Cardiac fibroblast (primary cell): ENCODE measurements at places on chromosomes 2 and 18.

DNA sequence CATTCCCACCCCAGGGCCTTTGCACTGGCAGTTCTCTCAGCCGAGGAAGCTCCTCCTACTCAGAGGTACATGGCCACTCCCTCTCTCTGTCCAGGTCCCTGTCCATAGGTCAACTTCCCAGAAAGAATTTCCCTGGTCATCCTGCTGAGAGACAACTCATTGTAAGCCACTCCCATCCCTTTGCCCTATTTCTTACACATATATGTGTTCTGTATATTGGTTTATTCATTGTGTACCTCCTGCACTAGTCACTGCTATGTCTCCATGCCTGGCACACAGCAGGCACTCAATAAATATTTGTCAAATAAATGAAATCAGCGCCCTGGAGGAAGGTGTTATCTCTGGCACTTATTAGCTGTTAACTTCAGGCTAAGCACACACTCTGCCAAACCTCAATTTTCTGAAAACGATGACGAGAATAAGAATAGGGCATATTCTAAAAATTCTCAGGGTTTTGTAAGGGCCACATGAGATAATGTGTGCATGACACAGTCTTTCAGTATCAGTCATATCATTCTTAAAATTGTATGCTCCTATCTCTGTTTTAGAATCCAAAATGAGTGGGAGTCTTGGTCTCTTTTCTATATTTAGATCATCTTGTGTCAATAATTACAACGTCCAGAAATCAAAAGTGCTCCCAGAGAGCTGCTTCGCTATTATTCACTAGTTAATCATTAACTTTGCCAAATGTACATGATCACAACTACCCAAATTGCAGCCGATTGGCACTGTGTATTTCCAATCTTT is 198.0 kb downstream of the ALK start:
- no peak for DNase-seq

DNA sequence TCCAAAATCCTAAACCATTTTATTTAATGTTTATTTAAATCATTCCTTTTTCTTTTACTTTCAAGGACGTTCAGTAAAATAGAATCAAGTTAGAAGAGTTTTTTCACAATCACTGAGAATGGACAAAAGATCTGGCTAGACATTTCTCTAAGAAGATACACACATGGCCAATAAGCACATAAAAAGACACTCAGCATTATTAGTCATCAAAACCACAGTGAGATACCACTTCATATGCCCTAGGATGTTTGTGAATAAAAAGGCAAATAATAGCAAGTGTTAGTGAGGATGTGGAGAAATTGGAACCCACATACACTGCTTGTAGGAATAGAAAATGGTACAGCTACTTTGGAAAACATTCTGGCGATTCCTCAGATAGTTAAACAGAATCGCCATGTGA is 76.1 kb downstream of the RHBDD1 start:
- peak; percentile 52 for DNase-seq

DNA sequence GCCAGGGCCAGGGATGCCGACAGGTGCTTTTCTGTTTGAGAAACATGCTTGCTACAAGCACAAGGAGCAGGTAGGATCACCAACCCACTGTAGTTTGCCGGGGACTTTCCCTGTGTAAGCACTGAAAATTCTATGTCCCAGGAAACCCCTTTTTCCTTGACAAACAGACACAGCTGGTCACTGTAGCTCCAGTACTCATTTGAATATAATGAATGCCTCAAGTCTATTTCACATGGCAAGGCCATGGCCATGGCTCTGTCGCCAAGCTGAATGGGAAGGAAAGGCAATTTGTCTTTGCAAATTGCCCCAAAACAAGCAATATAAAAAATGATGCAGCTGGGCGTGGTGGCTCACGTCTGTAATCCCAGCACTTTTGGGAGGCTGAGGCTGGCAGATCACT is 49.6 kb upstream of the IGFBP2 start:
- no peak for DNase-seq

DNA sequence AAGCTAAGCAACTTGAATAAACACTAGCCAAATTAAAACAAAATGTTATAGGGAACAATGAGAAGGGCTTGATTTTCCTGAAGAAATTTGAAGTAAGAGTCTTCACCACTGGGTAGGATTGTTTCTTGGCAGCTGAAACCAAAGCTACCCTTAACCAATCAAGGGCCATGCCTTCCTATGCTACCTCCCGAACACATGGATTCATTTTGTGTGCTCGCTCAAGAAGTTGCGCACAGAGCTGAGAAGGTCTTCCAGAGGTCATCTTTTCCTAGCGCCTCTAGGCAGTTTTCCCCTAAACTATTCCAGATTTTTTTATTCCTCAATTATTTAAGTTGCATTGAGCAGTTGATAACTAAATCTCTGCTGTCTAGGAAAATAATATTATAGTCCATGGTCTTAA is 264.6 kb downstream of the RBM43 start:
- DNase-seq, result no peak

DNA sequence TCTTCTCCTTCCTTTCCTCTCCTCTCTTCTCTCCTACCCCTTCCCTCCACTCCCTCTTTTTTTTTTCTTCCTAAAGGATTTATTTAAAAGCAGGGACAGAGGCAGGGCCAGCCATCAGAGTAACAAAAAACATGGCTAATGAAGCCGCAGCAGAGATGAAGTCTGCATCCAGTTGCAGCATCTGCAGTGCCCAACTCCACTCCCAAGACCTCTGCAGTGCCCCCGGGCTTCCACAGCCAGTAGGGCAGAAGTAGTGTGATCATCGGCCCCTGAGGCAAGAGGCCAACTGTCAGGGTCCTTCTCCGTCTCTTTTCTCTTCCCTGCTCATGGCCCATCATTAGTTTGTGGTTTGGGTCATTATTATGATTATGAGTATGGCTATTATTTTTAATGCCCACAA is 4.2 kb upstream of the EGR4 start:
- no peak for DNase-seq

DNA sequence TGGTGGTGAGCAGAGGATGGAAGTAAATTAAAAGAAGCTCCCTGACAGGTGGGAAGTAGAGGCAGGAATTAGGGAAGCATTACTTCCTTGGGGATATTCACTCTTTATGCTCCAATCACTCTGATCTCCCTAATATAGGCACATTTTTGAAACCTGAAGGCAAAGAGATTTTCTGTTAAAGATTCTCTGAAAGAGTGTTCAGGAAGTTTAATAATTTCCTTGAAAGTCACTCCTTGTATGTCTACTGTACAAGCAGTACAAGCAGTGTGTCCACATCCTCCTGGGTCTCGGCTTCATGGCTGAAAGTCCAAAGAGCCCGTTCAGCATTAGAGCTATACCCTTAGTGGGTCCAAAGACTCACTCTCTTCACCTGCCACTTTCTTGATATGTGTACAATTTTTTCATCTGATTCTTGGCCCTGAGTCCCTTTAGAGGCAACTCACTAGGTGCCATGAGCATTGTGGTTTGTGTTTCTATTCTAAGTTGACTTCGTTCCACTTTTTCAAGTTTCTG is 60.2 kb downstream of the AAK1 start:
- no peak for DNase-seq

DNA sequence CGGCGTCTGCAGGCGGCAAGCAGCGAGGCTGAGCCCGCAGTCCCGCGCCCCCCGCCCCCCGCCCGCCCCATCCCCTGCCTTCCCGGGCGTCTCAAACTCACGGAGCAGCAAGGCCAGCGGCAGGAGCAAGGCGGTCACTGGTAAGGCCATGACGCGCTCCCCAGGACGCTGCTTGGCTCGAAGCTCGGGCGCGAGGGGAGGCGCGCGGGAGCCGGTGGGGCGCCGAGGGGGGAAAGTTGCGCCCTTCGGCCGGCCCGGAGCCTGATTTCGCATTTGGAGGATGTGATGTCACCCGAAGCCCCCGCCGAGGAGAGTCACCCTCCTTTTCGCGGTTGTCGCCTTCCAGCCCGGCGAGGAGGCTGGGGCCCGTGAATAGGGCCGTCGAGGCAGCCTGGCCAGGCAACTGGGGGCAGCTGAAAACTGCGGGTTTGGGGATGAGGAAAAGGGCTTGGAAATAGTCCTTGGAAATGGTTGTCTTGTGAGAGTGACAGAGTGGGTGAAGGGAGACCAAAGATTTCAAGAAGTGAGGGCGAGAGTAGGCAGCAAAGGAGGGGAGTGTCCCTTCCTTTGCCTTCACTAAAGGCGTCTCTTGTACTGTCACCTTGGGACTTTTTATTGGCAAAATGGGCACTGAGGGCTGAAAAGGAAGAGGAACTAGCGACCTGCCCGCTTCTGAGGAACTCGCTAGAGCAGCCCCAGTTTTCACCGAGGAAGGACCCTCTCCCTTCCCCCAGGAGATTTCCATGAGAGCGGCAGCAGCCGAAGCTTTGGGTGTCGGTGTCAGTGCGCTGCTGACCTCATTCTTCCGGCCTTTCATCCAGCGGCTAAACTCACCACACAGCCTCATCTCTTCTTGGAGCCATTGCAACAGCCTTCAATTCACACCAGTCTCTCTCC is at the start of gene CD8A:
Gene CD8A, minus strand, starts transcription at position 238 of the 897 bp plus-strand sequence. Its CDS starts 88 bp downstream, at position 150.
- peak; percentile 22 for DNase-seq

GRCh38 chr2:100451092-100451491 is 19.2 kb upstream of the NMS start:
- no peak for DNase-seq

GRCh38 chr2:3268705-3269029 is 109.0 kb downstream of the EIPR1 start:
- no peak for DNase-seq

DNA sequence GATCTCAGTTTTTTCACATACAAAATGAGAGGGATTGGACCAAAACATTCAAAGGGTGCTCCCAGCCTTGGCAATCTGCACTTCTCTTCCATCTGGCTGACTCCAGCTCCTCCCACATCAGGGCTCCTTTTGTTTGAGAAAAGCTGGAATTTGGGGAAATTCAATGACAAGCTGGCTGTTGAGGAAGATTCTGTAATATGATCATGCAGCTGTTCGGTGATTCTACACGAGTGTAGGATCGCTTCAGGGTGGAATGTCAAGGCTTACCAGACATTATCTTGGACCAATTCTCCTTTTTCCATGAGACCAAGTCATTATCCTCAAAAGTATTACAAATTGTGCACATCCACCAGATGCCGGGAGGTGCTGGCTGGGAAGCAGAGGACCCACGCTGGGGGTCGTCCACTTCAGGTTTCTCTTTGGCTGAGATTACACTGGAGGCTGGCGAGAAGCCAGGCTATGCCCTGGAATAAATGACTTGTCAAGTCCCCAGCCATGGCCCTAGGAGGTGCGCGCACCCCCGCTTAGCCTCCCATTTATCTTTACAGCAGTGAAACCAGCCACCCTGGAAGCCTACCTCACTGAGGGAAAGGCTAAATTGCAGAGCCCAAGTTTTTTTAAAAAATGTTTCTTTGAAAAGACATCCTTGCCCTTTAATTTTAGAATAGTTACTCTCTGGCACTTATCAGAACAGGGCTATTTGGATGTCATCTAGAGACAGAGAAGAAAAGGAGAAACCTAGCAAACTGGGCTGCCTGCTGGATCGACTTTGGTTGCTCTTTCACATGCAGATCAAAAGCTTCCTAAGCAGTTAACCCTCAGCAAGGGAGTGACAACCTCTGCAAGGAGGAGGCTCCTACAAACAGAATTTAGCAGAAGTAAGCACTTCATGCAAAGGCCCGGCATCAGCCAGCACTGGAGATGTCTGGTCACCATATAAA is 42.5 kb upstream of the LCLAT1 start:
- no peak for DNase-seq

GRCh38 chr2:150261691-150262090 is 225.8 kb downstream of the RND3 start:
- no peak for DNase-seq

DNA sequence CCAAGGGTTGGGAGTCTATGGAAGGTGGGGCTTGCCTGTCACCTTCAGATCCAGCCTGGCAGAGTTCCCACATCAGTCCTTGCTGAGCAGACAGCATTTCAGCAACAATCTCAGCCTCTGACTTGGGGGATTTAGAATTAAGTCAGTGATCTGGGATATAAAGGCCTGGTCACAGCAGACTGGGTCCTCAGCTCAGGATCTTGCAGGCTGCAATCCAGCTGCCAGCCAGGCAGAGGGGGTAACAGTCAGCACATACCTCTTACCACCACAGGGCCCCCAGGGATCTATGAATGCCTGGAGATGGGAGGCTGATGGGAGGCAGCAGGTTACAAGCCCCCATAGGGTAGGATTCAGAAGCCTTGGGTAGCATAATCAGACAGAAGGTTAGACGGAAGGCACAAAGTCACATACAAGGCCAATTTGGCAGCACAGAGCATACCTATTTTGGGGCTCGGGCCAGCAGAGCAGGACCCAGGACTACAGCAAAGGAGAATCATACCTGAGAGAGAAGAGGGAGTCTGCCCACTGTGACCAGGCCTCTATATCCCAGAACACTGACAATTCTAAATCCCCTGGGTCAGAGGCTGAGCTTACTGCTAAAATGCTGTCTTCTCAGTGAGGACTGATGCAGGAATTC is 163.5 kb downstream of the MTCL1 start:
- no peak for DNase-seq

- DNase-seq, result no peak
Observed at GRCh38 chr2:204948024-204948763, 402.9 kb downstream of the PARD3B start.

DNA sequence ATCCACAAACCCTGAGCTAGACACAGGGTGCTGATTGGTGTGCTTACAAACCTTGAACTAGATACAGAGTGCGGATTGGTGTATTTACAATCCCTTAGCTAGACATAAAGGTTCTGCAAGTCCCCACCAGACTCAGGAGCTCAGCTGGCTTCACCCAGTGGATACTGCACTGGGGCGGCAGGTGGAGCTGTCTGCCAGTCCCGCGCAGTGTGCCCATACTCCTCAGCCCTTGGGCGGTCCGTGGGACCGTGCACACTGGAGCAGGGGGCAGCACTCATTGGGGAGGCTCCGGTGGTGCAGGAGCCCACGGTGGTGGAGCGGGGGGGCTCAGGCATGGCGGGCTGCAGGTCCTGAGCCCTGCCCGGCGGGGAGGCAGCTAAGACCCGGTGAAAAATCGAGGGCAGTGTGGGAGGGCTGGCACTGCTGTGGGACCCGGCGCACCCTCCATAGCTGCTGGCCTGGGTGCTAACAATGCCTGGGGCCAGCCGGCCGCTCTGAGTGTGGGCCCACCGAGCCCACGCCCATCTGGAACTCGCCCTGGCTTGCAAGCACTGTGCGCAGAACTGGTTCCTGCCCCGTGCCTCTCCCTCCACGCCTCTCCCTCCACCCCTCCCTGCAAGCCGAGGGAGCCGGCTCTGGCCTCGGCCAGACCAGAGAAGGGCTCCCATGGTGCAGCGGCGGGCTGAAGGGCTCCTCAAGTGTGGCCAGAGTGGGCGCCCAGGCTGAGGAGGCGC is 75.6 kb downstream of the MOB4 start:
- DNase-seq, result no peak

GRCh38 chr18:54140641-54141040 is 83.8 kb downstream of the MBD2 start:
- peak; percentile 26 for DNase-seq

GRCh38 chr2:110978756-110979470 is 141.8 kb upstream of the BCL2L11 start:
- no peak for DNase-seq

- no peak for DNase-seq
Observed at GRCh38 chr2:3451926-3452671, 67.2 kb downstream of the ADI1 start.

GRCh38 chr18:75926811-75927210 is 499.3 kb upstream of the SMIM21 start:
- DNase-seq, result peak; percentile 23
